ENCODE measurements at places on chromosomes 12 and 14.
A peak's percentile ranks its signal among the peaks of the same experiment; 100 is the strongest.

DNA sequence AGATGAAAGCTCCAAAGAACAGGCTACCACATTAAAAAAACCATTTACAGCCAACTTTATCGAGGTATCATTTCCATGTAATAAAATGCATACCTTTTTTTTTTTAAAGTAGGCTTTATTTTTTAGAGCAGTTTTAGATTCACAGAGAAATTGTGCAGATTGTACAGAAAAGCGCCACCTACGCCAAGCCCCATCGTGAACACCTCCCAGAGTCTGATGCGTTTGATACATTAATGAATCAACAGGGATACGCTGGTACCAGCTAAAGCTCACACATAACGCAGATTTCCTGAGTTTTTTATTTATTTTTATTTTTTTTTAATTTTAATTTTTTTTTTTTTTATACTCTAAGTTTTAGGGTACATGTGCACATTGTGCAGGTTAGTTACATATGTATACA lies 129.9 kb downstream of the KIF26A start:
- no peak overlapping the region for H3K4me3 ChIP-seq
- no peaks in the 10 kb centered on the region for H3K27me3 ChIP-seq
- H3K4me1 ChIP-seq: no peaks in the 10 kb centered on the region
- no peak for DNase-seq
- H3K36me3 ChIP-seq: no peaks in the 10 kb centered on the region

GRCh38 chr12:121453629-121454028 lies 53.7 kb downstream of the RNF34 start:
- no peaks in the 10 kb centered on the region for H3K36me3 ChIP-seq
- H3K27ac ChIP-seq: no peak overlapping the region
- peaks cover 16% of the 10 kb centered on the region for H3K4me1 ChIP-seq
- H3K4me3 ChIP-seq: no peak overlapping the region

DNA sequence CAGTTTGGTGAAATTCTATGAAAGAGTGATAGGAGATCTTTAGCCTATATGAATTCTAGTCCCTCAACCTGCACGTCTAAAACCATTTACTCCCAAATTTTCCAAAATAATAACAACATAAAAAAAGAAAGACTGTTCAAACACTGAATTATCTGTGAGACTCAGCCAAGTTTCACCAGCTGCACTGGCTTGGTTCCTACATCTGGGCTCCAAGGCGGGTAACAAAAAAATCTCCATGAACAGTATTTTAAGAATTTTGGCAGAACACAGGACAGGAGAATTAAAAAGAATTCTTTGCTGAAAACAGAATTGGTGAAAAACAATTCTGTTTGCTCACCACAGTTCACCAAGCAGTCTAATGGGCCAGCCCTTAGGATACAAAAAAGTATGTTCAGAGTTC lies 536.8 kb upstream of the ATP2B1 start:
- no peak for DNase-seq
- peaks cover 6% of the 10 kb centered on the region for H3K4me1 ChIP-seq
- H3K27ac ChIP-seq: no peak overlapping the region
- no peaks in the 10 kb centered on the region for H3K27me3 ChIP-seq

DNA sequence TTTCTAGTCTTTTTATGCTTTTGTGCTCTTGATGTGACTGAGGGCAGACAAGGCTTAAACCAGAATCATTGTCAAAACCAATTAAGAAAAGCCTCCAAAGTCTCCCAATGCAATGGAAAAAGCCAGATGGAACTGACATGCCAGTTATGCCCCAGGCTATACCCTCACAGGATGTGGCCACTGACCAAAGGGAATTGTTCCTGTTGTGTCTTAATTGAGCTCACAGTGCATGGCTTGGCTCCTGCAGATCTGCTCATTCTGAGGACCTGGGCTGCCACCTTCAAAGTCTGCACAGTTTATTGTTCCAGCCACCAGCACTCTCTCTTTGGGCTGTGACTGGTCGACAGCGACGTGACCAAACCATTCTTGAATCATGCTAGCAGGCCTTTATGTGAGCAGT lies 17.1 kb upstream of the BICD1 start:
- no peak overlapping the region for H3K4me3 ChIP-seq
- no peak overlapping the region for H3K27ac ChIP-seq
- no peaks in the 10 kb centered on the region for H3K36me3 ChIP-seq
- DNase-seq: no peak
- H3K27me3 ChIP-seq: no peaks in the 10 kb centered on the region

DNA sequence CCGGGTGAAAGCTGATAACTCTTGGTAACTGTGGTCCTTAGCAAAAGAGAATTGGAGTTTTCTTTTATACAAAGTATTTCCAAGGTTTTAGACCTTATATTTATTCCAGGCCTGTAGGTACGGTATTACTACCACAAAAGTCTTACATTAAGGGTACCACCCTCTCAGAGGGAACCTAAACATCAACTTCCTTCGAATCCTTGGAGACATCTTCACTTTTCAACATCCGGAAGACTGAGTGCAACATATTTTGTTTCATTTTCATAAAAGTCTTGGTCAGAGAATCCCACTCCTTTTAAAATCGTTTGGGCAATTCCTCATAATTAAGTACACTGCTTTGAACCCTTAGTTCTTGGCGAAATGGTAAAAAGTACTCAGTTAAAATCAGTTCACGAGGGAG lies 1.2 kb downstream of the CNOT2 start:
- no peaks in the 10 kb centered on the region for H3K27me3 ChIP-seq
- H3K4me3 ChIP-seq: peak overlapping the region; percentile 93
- peak overlapping the region; percentile 88 for H3K27ac ChIP-seq
- peaks cover 60% of the 10 kb centered on the region for H3K4me1 ChIP-seq
- no peaks in the 10 kb centered on the region for H3K36me3 ChIP-seq

DNA sequence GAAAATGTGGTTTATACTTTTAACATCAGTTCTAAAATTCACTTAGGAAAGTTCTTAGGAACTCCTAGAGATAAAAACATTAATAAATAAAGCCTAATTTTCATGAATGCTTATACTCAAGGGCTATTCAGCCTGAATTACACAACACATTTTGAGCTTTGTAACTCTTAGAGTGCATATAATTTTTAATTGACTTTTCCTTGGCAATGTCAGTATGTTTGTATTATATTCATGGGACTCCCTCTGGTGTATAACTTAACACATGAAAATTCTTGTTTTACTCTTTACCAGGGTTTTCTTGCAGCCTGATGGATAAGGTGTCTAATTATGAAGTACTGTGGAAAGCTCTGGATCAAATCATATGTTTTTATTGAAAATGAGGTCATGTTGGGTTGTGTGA lies 150.6 kb upstream of the HMGA2 start:
- no peaks in the 10 kb centered on the region for H3K36me3 ChIP-seq
- no peak overlapping the region for H3K4me3 ChIP-seq
- H3K27me3 ChIP-seq: no peaks in the 10 kb centered on the region
- H3K27ac ChIP-seq: no peak overlapping the region

GRCh38 chr12:22733756-22734155 lies 108.8 kb downstream of the ETNK1 start:
- no peak overlapping the region for H3K4me3 ChIP-seq
- DNase-seq: no peak
- H3K27ac ChIP-seq: no peak overlapping the region
- no peaks in the 10 kb centered on the region for H3K27me3 ChIP-seq
- H3K36me3 ChIP-seq: no peaks in the 10 kb centered on the region

- peaks cover 4% of the 10 kb centered on the region for H3K4me1 ChIP-seq
- DNase-seq: no peak
- H3K36me3 ChIP-seq: no peaks in the 10 kb centered on the region
- no peaks in the 10 kb centered on the region for H3K27me3 ChIP-seq
- H3K4me3 ChIP-seq: peak overlapping the region; percentile 76
Measured at GRCh38 chr12:62632411-62632918, 165.8 kb downstream of the MON2 start.

- H3K27ac ChIP-seq: no peak overlapping the region
- H3K4me3 ChIP-seq: no peak overlapping the region
- H3K36me3 ChIP-seq: no peaks in the 10 kb centered on the region
- no peaks in the 10 kb centered on the region for H3K4me1 ChIP-seq
- H3K27me3 ChIP-seq: no peaks in the 10 kb centered on the region
- no peak for DNase-seq
Measured at GRCh38 chr12:29273178-29273843, 107.7 kb downstream of the ERGIC2 start.

- no peaks in the 10 kb centered on the region for H3K27me3 ChIP-seq
- no peaks in the 10 kb centered on the region for H3K4me1 ChIP-seq
- no peak overlapping the region for H3K4me3 ChIP-seq
- H3K27ac ChIP-seq: no peak overlapping the region
- DNase-seq: no peak
Measured at GRCh38 chr14:90850487-90850886, 34.3 kb upstream of the TTC7B start.

GRCh38 chr12:44847888-44848702 lies 28.0 kb downstream of the NELL2 start:
- no peaks in the 10 kb centered on the region for H3K4me1 ChIP-seq
- DNase-seq: no peak
- no peaks in the 10 kb centered on the region for H3K27me3 ChIP-seq
- H3K36me3 ChIP-seq: no peaks in the 10 kb centered on the region
- no peak overlapping the region for H3K27ac ChIP-seq
